ENCODE measurements at places on chromosomes 16 and 17. TPM values are rescaled to one million over a fixed set of nuclear protein-coding genes. Genes with fewer than 3 reads are reported as not detected.

ACSM3 gene
- total RNA-seq = 17.6 TPM

CFAP52 gene
- total RNA-seq = not detected

DNA sequence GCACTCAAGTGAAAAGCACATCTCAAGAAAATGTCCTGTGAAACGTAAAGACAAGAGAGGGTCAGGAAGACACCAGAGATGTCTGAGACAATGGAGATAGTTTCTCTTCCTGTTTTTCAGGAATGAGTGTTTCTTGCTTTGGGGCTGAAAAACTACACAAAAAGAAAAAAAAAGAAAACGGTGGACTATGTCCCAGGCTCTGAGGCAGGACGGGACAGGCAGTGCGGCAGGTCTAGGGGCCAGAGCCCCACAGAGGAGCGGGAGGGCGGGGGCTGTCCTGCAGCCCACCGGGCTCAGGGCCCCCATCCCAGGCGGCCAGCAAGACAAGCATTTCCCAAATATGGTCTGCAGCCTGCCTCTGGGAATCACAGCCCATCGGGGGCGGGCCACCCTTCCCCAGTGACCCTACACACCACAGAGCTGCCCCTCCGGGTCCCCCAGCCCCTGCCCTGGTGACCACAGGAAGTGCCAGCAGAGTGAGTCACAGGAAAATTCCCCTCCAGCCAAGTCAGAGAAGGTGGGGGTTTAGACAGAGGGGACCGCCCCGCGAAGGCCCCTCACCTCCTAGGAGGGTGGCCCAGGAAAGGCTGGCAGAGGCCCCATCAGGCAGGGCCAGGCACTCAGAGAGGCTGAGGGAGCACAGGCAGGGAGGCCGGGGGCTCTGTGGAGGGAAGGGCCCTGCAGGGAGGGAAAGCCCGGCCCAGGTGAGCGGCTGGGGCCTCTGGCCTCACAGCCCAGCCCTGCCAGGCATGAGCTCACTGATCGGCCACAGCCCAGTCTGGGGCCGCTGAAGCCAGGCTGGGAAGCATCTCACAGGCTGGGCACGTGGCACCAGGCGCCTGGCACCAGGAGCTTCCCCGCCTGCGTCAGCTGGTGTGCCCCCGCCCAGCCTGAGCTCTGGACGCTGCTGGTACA is 6.3 kb downstream of the BCAR1 start:
- no peak for DNase-seq

GRCh38 chr17:79942011-79942405 is 93.7 kb downstream of the TBC1D16 start:
- DNase-seq = no peak

DNA sequence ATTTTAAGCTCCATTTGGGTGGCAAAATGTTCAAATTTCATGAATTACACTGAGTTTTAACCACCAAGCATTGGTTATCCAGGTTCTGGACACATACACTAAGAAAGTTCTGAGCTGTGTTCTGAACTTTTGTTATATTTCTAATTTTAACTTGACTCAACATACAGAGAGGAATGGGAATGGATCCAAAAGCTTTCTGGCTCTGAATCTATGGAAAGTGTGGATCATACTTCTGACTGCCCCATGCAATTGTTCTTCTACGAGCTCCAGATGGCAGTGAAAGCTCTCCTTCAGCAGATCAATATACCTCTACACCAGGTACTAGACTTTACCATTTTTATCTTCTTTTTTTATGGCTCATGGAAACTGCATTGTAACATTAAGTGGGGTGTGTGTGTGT is 113.0 kb upstream of the NOG start:
- no peak for DNase-seq

Measured in activated CD4-positive, alpha-beta T cell treated with anti-CD3 and anti-CD28 coated beads for 36 hours (primary cell).